ENCODE measurements at places on chromosomes 16 and 17. TPM values are rescaled to one million over a fixed set of nuclear protein-coding genes. Genes with fewer than 3 reads are reported as not detected.

DNA sequence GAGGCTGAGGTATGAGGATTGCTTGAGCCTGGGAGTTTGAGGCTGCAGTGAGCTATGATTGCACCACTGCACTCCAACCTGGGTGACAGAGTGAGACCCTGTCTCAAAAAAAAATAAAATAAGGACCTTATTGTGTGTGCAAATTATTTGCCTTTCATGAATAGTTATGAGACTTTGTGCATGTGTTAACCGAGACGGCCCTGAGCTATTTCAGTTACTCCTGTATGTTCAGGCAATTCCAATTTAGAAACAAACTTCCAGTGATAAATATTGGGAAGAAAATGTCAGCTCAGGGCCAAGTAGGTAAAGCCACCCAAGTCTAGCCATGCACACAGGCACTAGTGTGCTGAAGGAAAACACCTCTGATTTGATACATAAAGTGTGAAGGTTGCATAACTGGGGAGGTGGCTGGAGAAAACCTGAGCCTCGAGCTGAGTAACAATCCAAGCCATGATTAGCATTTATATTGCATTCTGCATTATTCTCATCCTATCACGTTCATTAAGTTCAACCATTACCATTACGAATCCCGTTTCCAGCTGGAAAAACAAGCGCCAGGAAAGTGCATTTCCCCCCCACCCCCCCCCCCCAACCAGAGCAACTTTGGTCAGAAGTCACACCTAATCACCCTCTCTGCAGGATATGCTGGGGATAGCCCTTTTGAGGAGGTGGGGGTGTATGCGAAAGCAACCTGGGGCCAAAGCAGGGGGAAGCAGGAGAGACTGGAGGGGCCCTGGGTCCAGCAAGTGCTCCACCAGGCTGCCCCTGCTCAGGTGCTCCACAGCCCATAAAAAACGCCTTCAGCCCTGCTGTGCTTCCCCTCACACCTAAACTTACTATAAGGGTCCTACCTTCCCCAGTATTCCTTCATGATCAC, 18.6 kb upstream of the ENDOV start:
- no peak for DNase-seq

GRCh38 chr17:36512641-36513040, 22.0 kb downstream of the MYO19 start:
- DNase-seq = no peak

- DNase-seq = peak; percentile 3
Measured at GRCh38 chr16:56203052-56203451, 11.8 kb downstream of the GNAO1 start.

- DNase-seq = no peak
Measured at GRCh38 chr17:77470330-77470786, 329.6 kb downstream of the SEC14L1 start.

- DNase-seq = peak; percentile 44
Measured at GRCh38 chr17:74785981-74786360, 9.8 kb upstream of the NAT9 start.

DNA sequence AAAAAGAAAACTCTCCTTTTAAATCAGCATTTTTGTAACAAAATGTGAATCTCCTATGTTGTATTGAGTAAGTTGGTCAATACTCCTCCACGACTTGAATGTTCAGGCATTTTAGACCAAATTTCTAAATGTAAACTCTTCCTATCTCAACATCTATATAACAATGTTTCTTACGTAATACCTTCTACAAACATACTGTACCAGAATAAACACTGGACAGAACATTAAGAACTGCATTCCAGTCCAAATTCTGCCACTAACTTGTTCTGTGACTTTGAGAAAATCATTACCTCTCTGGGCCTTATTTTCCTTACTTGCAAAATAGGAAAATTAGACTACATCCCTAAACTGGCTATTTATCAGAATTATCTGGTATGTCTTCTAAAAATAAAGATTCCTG, 40.1 kb downstream of the AKAP10 start:
- no peak for DNase-seq

- DNase-seq = no peak
Measured at GRCh38 chr16:48334325-48334724, 50.9 kb downstream of the SIAH1 start.

GRCh38 chr16:6157806-6158205, 1060.2 kb upstream of the EEF2KMT start:
- no peak for DNase-seq

DNA sequence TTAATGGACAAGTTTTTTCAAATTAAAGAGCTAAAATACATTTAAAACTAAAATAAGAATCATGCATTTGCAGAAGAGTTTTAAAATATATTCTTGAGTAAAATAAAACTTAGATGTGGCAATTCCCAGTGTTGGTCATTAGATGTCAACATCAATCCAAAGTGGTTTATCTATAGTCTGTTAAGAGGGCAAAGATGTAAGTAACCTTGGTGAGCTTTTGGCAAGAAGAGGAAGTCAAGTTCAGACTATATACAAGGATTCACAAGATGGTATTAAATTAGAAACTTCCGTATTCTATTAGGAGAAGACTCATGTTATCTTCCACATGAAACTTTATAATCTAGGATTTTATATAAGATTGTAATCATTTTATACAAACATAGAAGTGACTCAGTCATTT, 73.1 kb downstream of the CEP95 start:
- no peak for DNase-seq

DNA sequence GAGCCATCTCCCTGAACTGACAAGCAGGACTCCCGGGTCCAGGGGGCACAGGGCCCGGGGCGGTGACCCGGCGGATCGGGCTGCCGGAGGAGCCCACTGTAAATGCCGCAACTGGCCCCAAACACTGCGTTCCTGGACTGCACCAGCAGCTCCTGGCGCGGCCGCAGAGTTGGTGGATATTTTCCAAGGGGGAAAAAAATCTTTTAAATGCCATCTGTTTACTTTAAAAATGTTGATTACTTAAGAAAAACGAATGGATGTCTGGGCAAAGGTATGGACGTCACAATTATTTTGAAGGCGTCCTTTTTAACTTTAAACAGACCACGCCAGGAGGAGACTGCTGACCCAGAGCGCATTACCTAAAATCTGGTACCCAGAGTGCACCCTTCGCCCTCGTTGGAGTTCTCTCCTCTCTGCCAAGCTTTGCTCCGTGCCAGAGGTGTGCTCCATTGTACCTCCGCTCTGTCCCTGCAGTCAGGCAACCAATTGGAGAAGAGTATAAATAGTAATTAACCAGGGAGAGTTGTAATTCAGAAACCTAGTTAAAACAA, 3.4 kb downstream of the HS3ST3B1 start:
- DNase-seq = no peak

- DNase-seq = no peak
Measured at GRCh38 chr16:4879049-4879448, 31.8 kb downstream of the UBN1 start.

GRCh38 chr16:2121853-2122252, 13.8 kb downstream of the PKD1 start:
- DNase-seq = no peak

GRCh38 chr16:57325458-57325857, 33.1 kb upstream of the CCL22 start:
- DNase-seq = no peak

DNA sequence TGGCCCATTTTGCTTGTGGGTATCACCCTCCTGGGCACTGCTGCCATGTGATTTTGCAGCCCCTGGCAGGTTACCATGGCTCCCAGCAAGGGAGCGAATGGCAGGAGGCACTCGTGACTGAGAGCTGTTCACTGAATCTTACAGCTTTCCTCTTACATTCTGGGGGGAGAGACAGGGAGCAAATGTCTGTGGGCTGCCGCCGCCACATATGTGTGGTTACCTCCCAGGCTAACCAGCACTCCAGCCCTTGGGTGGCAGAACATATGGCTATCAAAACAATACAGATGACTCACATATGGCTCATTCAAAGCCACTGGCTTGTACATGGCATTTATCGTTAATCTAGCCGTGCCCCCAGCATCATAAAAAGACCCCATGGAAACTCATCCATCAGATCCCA, 19.8 kb downstream of the GTF3C1 start:
- no peak for DNase-seq

GRCh38 chr16:11140098-11140375, 116.0 kb downstream of the SOCS1 start:
- no peak for DNase-seq

- peak; percentile 96 for DNase-seq
Measured at GRCh38 chr17:42536372-42537155, 523 bp downstream of the NAGLU start.

GRCh38 chr16:76959166-76959565, 231.8 kb upstream of the MON1B start:
- no peak for DNase-seq

DNA sequence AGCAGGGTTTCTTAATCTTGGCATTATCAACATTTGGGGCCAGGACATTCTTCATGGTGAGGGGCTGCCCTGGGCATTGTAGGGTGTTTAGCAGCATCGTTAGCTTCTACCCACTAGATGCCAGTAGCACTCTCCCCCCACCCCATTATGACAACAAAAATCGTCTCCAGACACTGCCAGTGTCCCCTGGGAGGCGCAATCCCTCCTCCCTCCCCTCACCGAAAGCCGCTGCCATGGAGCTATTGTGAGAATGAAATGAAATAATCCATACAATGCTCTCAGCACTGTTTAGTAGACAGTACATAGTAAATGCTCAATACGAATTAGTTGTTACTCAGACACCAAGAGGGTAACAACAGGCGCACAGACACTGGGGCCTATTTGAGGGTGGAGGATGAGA, 502.9 kb downstream of the NPIPA7 start:
- DNase-seq = no peak

DNA sequence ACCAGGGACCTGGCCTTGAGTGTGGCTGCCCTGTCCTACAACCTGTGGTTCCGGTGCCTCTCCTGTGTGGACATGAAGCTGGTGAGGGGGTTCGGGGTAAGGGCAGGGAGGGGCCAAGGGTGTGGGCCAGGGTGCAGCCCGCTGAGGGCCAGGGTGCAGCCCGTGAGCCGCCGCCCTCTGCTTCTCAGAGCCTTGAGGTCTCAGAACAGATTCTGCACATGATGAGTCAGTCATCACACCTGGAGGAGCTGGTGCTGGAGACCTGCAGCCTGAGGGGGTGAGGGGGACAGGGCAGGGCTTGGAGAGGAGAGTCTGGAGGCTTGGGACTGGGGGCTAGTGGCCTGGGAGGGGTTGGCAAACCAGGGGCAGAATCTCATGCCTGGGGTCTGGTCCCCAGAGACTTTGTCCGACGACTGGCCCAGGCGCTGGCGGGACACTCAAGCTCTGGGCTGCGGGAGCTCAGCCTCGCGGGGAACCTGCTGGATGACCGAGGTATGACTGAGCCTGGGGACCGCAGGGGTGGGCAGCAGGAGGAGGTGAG, 2.2 kb downstream of the CARMIL2 start:
- no peak for DNase-seq

- no peak for DNase-seq
Measured at GRCh38 chr16:15608398-15609285, 34.3 kb downstream of the MARF1 start.

- no peak for DNase-seq
Measured at GRCh38 chr16:81261049-81261648, 22.7 kb downstream of the BCO1 start.

DNA sequence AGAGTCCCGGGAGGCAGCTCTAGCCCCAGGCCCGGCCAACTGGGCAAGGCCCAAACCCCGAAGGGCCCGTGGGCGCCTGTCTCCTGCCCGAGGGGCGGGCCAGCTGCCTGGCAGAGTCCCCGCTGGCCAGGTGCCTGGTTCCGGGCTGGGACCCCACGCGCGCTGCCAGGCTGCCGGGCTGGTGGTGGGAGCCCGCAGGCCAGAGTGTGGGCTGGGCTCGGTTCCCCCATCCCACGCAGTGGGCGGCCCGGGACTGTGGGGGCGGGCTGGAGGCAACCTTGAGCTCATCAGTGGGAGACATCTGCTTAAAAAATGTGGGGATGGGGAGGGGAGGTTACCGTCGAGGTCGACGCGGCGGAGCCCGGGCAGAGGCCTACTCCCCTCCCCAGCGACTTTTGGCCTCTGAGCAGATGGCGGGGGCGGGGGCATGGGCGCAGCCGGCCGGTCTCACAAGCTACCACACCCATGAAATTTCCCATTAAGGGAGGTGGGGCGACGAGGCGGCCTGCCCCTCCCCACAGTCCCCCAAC, 176.4 kb upstream of the GSE1 start:
- DNase-seq = peak; percentile 87

DNA sequence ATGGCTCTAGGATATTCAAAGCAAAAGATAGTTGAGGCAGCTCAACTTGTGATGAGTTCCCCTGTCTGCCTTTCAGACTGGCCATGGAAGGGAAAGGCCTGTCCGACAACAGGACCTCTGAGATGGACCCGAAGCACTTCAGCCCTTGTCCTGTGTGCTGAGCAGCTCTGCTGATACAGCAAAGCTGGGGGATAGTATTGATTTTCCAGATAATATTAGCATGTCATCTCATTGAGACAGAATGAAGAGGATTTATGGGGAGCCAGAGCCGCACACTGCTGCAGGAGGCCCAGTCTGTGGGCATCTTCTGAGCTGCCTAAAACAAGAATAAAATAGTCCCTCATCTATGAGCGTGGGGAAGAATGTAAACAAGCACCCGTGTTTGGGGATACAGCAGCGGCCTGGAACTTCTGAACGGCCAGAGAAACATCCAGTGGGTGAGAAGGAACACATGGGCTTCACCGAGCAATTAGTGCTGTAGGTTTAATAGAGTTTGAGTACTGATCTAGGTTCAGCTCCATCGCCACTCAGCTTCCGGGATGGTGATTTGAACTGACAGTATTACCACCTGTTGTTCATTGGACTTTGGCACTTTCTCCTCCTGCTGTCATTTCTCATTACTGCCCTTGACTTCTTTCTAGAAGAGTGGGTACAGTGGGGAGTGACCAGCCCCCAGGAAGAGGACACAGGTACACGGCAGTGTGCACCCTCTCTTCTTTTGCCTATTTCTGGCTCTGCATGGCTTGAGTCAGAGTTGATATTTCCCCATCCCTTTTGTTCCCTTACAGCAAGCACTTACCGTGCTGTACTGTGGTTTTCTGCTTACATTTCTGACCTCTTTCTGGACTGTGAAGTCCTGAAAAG, 96.5 kb upstream of the TBX2 start:
- no peak for DNase-seq

DNA sequence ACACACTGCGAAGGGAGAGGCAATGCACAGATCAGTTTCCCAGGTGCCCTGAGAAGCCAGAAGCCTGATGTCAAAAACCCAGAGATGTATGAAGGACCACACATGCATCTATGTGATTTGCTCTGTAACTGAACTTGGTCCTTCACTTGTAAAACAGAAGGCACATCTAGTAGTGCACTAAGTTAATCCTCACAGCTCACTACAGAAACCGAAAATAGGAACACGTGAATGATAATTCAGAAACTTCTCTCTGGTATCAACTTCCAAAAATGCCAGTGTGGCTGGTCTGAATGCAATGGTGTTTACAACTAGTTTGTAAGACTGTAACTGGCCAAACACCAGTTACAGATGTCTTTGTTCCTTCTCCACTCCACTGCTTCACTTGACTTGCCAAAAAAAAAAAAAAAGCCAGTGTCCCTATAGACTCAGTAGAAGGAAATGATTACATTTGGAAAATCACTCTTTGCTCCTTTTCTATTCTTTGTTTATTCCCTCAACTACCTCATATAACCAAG, 11.3 kb downstream of the ANKRD40 start:
- no peak for DNase-seq

ZPBP2 gene
- total RNA-seq = not detected

ZMYND15 gene
- total RNA-seq = not detected

PTX4 gene
- 1.5 TPM for total RNA-seq

DNAI2 gene
- 0.21 TPM for total RNA-seq

CFAP97D1 gene
- total RNA-seq = not detected

CCL16 gene
- total RNA-seq = not detected

ZP2 gene
- total RNA-seq = 2.1 TPM

ZFP3 gene
- 9.5 TPM for total RNA-seq

TMEM98 gene
- total RNA-seq = 47.8 TPM

CD300LG gene
- total RNA-seq = 2.5 TPM

SLC5A11 gene
- not detected for total RNA-seq

IRF8 gene
- 12.2 TPM for total RNA-seq

WDR90 gene
- 17.1 TPM for total RNA-seq

SP2 gene
- total RNA-seq = 2.4 TPM

GAS7 gene
- 144 TPM for total RNA-seq

MFAP4 gene
- total RNA-seq = 77.4 TPM

All from tongue (tissue), 3 donors.